ENCODE measurements at places on chromosomes 1 and 21.
A peak's percentile ranks its signal among the peaks of the same experiment; 100 is the strongest.

DNA sequence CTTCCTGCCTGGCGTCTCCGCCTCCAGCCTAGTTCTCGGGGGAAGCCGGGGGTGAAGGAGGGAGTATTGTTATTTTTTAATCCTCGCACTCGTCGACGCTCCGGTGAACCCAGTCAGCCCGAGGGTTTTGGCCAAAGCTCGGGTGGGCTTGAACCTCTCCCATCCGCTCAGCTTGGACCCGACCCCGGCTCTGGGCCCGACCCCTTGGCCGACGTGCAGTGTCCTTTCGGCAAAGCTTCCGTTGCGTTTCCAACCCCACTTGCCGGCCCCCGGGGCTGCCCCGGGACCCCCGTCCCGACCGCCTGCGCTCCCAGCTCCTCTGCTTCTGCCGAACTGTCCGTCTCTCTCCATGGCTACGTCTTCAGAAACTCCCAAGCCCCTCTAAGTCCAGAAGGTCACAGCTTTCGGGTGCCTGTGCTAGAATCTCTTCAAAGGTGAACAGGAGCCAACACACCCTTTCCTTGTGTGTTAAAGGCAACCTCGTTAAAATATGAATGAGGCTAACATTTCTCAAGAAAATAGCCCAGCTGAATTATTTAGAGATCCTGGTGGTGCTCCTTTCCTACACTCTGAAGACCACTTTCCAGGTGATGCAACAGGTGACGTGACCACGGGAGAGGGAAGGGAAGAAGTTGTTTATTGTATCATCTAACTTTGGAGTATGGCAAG lies 647 bp downstream of the DESI2 start:
- ATAC-seq, result no peak

DNA sequence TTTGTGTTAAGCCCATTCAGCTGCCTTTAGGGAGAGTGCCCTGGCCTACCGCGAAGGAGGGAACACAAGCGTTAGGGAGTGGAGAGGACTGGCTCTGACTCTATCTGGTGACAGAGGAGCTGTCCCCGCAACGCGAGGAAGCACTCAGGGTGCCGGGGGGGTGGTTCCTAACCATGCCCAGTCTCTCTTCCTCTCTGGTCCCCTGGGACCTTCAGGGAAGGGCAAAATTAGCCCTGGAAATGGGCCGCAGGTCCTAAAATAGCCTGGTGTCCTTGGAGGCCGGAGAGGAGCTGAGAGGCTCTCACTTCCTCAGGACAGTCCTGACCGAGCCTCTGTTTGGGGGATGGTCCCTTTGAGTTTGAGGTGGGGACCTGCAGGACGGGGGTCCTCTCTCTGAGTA lies 5.8 kb downstream of the SLC45A1 start:
- no peak for ATAC-seq

GRCh38 chr1:34984793-34985608 lies at the start of gene TMEM35B:
TSS of gene TMEM35B (minus strand) at chr1:34985347. CDS start at chr1:34985305, 42 bp downstream.
- ATAC-seq, result peak; percentile 95

DNA sequence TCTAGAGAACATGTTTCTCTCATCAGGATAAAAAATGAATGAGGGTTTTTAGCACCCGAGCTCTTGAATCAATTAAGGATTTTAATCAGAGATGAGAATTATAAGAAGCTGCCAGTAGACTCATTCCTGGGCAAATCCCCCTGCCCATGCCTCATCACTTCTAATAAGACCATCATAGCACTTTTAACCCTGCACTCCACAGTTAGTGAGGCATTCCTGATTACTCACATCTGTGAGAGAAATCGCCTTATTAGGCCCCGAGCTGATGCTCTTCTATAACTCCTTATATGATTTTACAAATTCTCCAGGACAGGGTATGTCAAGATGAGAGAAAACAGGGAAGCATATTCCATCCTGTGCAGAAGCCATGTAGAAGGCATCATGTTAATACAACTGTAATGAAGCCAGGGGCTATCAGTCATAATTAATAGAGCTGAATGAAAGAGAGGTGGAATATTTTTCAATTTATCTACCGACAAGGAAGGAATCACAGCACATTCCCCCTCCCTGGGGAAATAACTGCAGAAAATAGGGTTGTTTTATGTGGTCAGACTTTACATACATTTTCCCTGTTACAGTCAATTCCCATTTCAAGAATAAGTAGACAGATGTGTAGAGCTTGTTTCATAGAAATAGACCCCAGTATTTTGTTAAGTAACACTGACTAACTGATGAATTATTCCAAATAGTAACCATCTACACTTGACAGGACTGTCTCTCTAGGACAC lies 272.7 kb downstream of the HHIPL2 start:
- ATAC-seq, result no peak

- ATAC-seq, result no peak
Observed at GRCh38 chr1:83897516-83897915, 101.4 kb downstream of the TTLL7 start.

Measured in activated T-helper 17 cell treated with anti-CD3 and anti-CD28 coated beads, Interleukin-2, amount 50 U/mL, for 72 hours (primary cell).